ENCODE measurements at places on chromosomes 2 and 18.
A peak's percentile ranks its signal among the peaks of the same experiment; 100 is the strongest.

GRCh38 chr18:61587865-61588264 lies 254.6 kb downstream of the CDH20 start:
- peak; percentile 48 for DNase-seq

- no peak for DNase-seq
Observed at GRCh38 chr2:234550056-234550455, 53.2 kb upstream of the ARL4C start.

- no peak for DNase-seq
Observed at GRCh38 chr2:118979152-118979861, 37.3 kb downstream of the MARCO start.

- peak; percentile 29 for DNase-seq
Observed at GRCh38 chr2:40300391-40300790, 151.5 kb downstream of the SLC8A1 start.

- no peak for DNase-seq
Observed at GRCh38 chr2:230891064-230891463, 26.3 kb downstream of the ITM2C start.

DNA sequence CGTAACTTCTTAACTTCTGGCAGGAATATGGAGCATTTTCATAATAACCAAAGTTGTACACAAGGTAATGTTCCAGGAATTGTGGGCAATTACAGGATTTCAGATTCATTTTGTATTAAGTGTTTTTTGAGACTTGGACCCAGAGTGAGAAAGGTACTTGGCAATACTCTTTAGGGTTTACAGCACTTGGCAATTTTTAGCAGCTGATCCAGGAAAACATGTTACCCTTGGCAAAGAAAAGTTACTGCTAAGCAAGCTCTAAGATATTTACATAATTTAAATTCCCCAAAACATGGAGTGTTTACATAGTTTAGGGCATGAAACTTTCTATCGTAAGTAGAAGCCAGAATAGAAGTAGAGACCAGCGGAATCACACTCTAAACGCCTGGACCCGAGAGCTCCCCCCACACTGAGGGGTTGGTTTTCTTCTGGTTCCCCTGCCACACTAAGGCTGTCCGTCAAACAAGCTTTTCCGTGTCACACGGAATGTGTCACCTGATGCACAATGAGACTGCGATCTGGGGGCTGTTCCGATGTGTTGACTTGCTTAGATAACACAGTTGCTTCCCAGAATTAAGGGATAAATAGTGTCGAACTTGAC lies 177.1 kb downstream of the PTGR3 start:
- DNase-seq: peak; percentile 4

DNA sequence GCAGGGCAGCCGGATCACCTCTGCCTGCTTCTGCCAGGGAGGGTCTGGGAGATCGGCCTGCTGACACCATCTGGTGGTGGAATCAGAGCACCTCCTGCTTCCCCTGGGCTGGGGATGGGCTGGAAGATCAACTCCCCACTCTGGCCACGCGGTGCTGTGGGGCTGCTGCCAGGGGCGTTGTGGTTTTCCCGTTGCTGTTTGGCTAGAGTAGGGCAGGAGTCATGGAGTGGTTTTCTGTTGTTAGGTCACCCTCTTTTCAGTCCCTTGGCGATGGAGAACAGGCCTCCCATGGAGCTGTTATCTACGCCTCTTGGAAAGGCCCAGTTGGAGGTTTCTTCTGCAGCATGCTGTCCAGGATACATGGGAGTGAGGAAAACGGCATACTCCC lies 15.2 kb downstream of the BCL2L11 start:
- DNase-seq: no peak

DNA sequence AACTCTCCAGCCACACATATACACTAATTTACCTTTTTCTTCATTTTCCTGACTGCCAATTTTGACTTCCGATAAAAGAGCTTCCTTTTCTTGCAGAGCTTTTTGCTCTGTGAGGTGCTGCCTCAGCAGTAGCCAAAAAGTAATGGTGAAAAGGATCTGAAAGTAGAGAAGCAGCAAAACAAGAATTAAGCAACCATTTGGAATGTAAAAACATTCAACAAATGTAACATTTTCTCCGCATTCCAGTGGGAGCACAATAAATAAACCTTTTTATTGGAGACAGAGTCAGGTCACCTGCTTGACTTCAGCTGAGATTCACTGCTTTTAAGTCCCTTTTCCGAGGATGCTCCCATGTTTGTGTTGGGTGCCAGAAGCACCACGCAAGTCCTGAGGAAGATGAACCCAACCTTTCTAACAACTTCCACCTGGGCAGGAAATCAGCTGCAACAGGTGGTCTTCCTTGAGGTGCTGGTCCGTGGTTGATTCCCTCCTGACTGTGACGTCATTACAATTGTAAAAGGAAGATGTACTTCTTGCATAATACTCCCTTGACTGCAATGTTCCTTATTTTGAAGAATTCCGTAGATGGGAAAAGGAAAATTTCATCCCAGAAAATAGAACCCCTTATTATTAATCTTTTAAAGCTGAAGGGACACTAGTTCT lies 265.5 kb downstream of the NAPG start:
- peak; percentile 59 for DNase-seq

- DNase-seq: peak; percentile 92
Observed at GRCh38 chr2:229922449-229923386, at the start of gene FBXO36. TSS of gene FBXO36 (plus strand) at chr2:229922503. CDS start at chr2:229922514, 11 bp downstream.

GRCh38 chr2:120174963-120175581 lies 48.1 kb downstream of the TMEM185B start:
- DNase-seq: peak; percentile 90

DNA sequence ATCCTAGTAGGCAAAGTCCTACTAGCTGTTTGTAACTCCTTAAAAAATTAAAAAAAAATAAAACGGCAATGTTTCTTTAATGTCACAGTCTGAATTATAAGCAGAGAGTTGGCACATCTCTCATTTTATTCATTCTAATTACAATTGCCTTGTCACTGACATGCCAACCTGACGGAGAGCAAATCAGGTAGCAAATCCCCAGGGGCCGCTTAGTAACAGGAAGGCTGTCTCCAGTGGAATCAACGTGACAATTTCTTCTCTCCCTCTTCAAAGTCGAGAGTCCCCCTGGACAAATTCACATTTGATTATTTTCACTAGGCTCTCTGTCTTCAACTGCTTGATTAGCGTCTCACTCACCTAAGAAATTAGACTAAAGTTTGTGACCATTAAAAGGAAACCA lies 1598.9 kb upstream of the PIK3C3 start:
- DNase-seq: no peak

- no peak for DNase-seq
Observed at GRCh38 chr2:11264007-11264406, 80.4 kb downstream of the ROCK2 start.

GRCh38 chr2:9703085-9703678 lies 72.4 kb upstream of the YWHAQ start:
- DNase-seq: peak; percentile 79

Data from adipocyte (in vitro differentiated cells).